ENCODE measurements at places on chromosomes 16 and 17.

DNA sequence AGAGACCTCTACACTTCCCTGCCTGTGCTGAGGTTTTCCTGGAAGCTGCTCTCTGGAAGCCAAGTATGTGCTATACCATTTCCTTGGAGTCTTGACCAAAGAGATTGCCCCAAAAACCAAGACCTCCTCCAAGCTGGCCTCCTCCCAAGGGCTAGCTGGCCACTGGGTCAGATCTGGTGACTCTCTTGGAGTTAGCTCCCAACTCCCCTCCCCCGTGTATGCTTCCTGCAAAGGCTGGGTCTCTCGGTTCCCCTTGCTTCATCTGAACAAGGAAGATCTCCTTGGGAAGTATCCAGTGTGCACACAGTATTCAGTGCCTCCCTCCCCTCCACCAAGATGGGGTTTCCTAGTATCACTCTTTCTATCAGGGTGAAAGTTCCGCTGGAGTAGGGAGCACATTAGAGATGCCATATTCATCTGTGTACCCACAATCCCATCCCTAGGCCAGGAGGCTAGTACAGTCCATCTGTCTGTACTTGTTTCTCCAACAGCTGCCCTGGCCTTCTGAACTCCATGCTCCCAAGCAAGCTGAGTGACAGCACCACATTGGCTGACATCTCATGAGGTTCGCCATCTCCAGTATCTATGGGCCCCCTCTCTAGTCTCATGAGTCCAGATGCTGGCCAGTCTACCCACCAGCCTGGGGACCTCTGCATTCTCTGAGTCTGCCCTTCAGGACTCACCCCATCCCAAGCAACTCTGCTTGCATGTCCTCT lies 3.2 kb downstream of the GAS7 start:
- DNase-seq = no peak

DNA sequence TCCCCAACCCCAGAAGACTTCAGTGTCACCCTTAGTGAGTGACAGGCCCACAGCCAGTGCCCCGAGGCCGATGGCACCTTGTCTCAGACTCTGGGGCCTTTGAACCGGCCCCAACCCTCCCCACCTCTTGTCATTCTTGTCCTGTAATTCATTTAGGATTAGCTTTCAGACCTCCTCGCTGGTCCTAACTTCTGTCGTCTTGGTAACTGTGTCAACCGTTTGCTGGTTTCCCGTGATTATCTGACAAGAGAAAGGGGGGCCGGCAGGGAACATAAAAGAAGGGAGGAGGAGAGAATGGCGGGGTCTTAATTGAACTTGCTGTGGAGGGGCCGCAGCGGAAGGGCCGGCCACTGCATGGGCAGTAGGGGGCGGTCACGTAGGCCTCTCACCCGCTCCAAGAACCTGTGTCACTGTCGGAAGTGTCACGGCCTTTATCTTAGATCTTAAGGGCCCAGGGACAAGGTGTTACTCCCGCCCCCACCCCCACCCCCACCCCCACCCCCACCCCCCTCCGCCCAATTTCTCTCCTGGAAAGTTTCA lies 46.5 kb upstream of the GSE1 start:
- no peak for DNase-seq

DNA sequence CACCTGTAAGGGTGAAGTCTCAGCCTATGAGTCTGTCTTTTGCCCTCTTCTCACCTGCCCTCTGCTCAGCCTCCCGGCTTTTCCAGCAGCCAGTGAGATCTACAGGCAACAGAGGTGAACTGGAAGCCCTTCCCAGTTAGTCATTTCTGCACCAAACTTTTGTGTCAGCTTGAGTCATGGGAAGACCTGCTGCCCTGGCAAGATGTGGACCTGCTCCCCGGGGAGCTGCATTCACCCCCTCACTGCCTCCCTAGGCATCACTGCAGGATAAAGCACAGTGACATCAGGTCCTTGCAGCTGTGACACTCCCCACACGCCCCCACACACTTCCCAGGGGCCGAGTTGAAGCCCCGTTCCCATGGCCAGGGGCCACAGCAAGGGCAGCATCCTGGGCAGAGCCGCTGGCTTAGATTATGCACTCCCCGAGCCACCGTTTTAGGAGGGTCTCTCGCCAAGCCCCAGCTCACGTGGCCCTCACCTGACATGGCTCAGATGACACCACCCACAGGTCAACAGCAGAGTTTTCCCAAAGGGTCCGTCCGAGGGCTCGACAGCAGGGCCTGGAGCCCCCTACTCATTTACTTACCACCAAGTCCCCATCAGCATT lies 6.5 kb upstream of the ABR start:
- no peak for DNase-seq

DNA sequence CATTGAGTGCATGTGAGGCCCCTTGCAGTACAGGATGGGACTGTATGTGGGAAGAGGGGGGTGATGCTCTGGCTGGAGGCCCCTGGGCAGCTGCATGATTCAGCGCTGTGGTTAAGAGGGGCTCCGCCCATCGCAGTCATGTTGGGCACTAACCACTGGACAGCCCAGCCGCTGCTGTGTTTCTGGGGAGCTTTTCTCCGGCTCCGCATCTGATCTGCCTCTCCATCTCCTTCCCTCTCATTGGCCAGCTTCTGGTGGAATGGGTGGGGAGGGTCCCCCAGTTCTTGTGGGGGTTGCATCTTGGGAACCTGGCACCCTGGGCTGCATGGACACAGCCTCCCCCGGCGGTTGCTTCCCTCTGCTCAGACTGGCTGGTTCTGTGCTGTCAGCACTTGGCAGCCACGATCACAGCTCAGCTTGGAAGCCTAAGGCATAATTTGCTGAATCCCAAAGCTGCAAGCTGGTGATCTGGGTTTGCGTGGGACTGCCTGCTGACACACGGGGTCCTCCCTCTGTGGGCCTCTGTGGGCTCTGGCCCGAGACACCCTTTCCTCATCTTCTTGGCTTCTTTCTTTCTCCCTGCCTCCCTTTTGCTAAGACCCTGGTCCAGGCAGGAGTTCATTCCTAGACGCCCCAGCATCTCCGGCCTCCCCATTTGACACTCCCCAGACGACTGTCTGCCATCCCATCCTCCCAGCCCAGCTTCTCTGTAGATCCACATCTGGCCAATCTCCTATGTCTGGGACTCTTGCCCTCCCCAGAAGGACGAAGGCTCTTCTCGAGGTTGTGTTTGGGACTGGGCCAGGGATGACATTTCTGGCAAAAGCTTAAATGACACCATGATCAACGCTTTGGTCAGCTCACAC lies 168.3 kb downstream of the SEC14L1 start:
- DNase-seq = no peak

DNA sequence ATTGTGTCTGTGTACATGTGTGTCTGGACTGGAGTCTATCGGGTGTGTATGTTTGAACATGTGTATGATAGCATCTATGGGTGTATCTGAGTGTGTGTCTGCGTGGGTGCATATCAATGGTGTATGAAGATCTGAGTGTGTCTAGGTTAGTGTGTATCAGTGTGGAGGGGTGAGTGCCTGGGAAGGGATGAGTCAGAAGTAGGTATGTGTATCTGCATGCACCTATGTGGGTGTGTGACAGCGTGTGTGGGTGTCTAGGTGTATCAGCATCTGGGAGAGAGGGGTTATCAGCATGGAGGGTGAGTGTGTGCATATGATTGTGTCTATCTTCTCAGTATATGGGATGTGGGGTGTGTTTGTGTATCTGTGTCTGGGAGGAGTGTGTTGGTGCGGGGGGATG lies 58.2 kb upstream of the LHX1 start:
- DNase-seq = no peak
